Aorta (tissue), 5 donors: ENCODE measurements at places on chromosomes 13 and 19. TPM values are rescaled to one million over a fixed set of nuclear protein-coding genes. Genes with fewer than 3 reads are reported as not detected.

GRCh38 chr13:45219123-45219891 lies 18.5 kb upstream of the KCTD4 start:
- DNase-seq, result no peak

DNA sequence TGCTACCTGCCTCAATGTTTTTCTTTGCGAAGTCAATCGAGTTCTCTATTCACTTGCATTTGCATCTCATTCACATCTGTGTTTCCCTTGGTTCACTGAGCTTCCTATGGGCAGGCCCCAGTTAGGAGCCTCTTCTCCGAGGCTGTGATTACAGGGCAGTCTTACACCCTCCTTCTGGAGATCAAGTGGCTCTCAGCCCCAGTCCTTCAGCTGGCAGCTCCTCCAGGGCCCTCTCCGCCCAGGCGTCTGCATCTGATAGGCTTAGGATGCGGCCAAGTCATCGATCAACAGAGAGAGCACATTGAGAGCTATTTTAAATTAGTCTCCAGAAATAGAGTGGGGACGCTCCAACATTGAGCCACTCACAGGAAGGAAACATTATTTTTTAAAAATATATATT lies 44.2 kb downstream of the MBNL2 start:
- DNase-seq, result no peak

- no peak for DNase-seq
Measured at GRCh38 chr19:8132858-8133458, 16.4 kb downstream of the FBN3 start.

The SIGLECL1 gene
- total RNA-seq, result not detected

The SPRYD7 gene
- total RNA-seq, result 8.6 TPM

DNA sequence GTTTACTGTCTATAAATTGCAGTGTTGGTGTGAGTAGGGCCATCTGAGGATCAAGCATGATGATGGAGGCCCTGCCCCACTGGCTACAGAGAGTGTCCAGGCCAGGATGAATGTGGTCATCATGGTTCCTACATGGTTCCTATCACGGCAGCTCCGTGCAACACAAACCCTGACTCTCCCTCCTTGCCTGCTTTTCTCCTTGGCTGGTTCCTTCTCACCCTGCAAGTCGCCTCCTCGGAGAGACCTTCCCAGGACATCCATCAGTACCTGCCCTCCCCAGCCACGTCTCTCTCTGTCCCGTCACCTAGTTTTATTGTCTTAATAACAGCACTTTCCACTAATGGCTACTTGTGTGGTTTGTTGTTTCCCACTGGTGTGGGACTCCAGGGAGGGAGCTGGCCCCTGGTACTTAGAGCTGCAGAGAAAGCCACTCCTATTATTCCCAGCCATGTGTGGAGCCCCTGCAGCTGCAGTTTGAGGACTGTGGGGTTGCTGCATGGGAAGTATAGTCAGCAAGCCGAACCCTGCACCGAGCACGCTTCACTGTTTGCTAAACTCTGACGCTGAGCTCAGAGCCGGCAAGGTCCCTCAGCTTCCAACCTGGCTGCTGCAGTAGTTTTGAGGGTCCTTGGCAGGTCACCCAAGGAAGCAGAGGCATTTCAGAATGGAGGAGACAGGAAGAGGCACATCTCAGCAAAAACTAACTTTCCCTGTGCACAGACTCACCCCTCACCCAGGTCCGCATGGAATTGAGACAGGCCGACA lies 146.4 kb upstream of the VSTM2B start:
- no peak for DNase-seq

- DNase-seq, result no peak
Measured at GRCh38 chr13:35797991-35798390, 321.5 kb upstream of the MAB21L1 start.

The KLK3 gene
- total RNA-seq, result not detected

DNA sequence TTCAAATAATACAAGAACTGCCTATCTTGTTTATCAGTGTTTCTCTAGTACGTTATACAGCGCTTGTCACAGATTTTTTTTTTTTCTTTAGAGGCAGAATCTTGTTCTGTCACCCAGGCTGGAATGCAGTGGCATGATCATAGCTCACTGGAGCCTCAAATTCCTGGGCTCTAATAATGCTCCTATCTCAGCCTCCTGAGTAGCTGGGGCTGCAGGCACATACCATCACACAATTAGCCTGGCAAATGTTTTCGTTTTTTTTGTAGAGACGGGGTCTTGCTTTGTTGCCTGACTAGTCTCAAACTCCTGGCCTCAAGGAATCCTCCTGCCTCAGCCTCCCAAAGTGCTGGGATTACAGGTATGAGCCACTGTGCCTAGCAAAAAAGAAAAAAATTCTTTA lies 66.0 kb upstream of the FREM2 start:
- no peak for DNase-seq

GRCh38 chr13:22061806-22062391 lies 391.0 kb downstream of the FGF9 start:
- no peak for DNase-seq

DNA sequence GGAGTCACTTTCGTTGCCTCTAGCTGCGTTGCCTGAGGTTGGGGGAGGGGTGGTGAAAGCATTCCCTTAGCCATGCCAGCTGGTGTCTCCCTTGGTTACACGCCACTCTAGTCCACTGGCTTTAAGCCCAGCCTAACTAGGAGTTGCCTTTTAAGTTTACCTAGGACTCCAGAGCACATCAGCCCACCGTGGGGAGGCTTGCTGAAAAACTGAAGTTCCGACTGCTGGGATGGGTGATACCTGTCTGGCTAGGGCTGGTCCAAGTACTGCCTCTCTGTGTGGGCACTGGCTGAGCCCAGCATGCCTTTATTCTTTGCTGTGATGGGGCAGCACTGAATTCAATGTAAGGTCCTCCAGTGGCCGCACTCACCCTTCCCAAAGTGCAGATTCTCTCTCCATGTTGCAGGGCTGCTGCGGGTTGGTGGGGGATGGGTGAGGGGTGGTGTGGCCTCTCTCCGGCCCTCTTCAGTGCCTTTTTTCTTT lies 11.8 kb upstream of the CEACAM1 start:
- no peak for DNase-seq

The UBE2L5 gene
- 1.7 TPM for total RNA-seq

GRCh38 chr13:114148521-114148855 lies 16.1 kb upstream of the RASA3 start:
- DNase-seq, result peak; percentile 53

The MBNL2 gene
- total RNA-seq, result 73.4 TPM

The POU2F2 gene
- 9.0 TPM for total RNA-seq

DNA sequence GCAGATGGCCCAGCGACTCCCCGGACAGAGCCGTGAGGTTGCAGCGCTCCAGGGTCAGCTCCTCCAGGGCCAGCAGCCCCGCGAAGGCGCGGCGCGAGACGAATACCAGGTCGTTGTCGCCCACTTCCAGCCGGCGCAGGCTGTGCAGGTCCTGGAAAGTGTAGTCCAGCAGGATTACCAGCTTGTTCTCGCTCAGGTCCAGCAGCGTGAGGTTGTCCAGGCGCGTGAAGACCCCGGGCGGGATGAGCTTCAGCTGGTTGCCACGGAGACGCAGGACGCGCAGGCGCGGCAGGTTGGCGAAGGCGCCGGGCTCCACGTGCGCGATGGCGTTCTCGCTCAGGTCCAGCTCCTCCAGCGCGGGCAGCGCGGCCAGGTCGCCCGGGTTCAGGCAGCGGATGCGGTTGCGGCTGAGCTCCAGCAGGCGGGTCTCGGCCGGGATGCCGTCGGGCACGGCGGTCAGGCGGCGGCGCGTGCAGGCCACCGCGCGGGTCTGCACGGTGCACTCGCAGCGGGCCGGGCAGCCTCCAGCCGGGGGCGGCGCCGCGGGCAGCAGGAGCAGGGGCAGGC lies 9.3 kb upstream of the PEAK3 start:
- peak; percentile 78 for DNase-seq

DNA sequence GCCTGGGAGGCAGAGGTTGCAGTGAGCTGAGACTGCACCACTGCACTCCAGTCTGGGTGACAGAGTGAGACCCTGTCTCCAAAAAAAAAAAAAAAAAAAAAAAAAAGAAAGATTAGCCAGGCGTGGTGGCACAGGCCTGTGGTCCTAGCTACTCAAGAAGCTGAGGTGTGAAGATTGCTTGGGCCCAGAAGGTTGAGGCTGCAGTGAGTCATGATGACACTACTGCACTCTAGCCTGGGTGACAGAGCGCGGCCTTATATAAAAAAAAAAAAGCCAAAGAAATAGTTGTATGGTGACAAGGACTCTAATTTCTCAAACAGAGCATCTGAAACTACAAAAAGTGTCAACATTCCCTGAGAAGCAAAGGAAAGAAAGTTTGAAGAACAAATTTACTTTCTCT lies 3.4 kb downstream of the PBX4 start:
- DNase-seq, result no peak

The DIRAS1 gene
- total RNA-seq, result 1.7 TPM

DNA sequence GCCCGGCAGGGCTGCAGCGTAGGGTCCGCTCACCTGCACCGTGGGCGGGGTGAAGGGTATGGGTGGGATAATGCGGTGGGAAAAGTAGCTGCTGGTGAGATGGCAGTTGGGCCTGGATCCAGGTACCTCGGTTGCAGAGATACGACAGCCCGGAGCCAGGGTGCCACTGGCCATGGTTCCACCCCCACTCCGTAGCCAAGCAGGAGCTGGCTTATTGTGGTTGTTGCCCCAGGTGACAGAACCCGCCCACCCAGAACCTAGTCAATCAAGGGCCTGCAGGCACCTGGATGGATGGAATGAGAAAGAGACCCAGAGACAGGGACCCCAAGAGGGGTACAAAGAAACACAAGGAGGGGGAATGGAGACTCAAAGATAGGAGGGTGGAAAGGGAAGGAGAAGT lies 3.5 kb upstream of the LHB start:
- DNase-seq, result no peak

DNA sequence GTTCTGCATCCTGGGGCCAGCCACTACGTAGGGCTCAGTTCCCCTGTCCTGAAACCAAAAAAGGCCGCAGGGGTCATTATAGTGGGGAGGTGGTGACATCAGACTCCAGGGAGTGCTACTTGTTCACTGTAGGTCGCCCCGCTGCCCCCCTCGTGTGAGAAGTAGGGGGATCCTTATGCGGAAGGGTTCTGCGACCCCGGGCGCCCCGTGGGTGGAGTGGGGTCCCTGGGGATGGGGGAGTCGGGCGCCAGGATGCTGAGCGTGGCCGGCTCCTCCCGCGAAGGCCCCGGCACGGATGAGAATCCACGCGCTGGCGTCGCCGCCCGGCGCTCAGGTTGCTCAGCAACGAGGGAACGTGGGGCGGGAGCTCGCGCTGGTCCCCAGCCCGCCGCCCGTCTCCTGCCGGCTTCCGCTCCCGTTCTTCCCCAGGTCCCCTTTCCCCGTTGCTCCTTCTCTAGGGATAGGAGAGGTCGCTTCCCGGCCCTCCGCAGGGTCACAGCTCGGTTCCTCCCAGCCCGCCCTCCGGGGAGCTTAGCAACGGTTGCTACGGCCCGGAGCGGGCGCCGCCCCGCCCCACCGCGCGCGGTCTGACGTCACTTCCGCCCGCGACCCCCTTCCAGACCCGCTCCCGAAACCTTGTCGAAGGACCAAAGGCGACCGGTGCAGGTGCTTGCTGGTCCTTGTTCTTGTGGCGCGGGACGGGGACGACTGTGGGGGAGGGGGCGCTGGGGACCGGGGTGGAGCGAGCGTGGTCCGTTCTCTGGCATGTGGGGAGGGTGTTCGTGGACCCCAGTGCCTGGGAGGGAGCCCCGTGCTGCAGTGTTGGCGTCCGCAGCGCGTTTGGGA lies at the start of gene NAT14:
Gene NAT14 (plus strand): TSS at position 596 of the 846 bp plus-strand sequence. CDS start 521 bp downstream, outside the sequence.
- DNase-seq, result peak; percentile 72

DNA sequence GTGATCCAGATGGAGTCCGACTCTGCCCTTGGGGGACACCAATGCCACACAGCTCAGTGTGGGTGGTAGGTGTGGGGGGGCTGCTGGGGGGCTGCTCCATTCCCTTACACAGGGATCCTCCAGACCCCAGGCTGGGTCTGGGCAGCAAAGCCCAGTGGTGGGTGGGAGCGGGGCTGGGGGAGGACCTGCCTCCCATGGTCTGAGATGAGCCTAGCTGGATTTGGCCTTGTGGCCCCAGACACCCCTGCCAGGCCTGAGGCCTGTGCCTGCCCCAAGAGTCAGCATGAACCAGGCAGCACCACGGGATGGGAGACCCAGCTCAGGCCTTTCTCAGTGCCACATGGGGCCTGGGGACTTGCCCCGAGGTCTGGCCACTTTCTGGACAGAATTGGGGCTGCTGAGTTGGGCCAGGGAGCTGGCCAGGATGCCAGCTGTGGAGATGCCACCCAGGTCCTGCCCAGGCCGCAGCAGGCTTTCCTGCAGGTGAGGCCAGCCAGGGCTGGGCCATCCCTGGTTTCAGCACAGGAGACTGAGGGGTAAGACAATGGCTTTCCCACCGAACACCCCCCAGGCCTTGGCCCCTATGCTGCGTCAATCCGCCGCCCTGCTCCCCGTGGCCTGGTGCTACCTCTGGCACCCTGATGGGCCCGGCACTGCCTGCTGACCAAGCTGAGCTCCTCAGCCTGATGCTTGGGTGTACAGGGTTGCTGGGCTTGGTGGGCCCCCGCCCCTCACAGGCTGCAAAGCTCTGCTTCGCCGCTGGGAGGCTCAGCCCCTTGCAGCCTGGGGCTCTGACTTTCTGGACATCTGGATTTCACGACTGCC lies 24.2 kb downstream of the CEBPG start:
- peak; percentile 68 for DNase-seq

- DNase-seq, result no peak
Measured at GRCh38 chr13:93984876-93985275, 494.6 kb downstream of the DCT start.

GRCh38 chr13:46385946-46386345 lies 1.1 kb downstream of the RUBCNL start:
- no peak for DNase-seq

DNA sequence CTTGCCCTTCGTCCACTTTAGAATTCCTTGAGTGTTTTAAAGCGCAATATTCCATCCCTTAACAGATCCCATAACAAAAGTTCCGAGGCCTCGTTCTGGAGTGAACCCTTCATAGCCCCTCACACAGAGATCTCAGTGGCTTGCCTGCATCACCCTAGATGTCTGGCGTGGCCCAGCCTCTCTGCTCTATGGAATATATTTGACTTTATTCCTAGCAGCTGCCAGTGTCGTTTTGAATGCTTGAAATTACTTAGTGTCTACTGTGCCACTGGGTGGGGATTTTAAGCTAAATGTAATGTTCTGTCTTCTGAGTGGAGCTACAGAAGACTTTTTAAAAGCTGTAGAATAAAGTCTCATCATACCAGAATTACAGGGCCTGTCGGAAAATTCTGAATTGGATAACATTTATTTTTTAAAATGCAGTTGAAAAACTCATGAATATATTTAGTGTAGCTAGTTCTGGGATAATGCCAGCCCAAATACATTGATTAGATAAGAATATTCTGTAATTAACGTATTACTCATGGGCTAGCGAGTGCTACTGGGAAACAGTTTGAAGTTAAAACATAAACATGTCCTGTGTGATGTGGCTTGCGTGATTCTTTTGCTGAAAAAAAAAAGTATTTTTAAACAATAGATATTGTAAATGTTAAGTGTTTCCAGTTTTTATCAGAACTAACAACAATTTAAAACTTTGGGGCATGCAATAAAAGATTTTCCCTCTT lies 111.8 kb downstream of the ESD start:
- no peak for DNase-seq

GRCh38 chr13:81377921-81378320 lies 1037.0 kb upstream of the SPRY2 start:
- no peak for DNase-seq

The ZNF20 gene
- 3.8 TPM for total RNA-seq

The NACC1 gene
- 37.4 TPM for total RNA-seq

The VN1R4 gene
- not detected for total RNA-seq

GRCh38 chr13:33480561-33480960 lies 195.0 kb upstream of the STARD13 start:
- DNase-seq, result no peak

- peak; percentile 79 for DNase-seq
Measured at GRCh38 chr19:11382898-11383705, 1.0 kb downstream of the EPOR start.
